ENCODE measurements at places on chromosomes 3 and 15. TPM values are rescaled to one million over a fixed set of nuclear protein-coding genes. Genes with fewer than 3 reads are reported as not detected.

DNA sequence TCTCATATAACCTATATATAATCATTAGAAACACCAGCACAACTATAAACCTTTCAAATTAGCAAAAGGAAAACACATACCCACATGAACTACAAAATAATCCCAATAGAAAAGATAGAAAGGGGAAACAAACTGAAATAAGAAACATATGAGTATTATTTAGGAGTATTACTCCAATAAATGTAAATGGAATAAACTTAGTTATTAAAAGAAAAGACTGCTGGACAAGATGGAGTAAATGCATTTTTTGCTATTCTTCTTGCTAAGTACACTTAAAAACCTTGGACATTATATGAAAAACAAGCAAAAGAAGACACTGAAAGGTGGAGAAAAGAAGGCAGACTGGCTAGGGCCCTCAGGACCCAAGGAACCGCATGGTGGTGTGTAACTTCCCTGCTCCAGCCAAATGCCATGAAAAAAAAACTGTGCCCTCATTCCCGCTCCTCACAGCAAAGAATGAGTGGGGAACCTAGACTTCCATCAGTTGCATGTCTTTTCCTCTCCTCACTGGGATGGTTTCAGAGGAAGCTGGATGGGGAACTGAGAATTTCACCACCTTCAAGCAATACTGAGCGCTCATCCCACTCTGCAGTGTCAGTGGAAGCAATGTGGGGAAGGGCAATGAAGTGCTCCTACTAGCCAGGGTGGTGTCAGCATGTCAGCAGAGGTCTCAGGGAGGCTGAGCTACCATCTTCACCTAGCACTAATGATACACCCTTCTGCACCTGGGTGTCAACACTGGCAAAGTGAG lies 43.7 kb upstream of the ADAMTS17 start:
- no peak for DNase-seq
- no peaks in the 10 kb centered on the region for H3K27me3 ChIP-seq
- H3K27ac ChIP-seq, result no peak overlapping the region

DNA sequence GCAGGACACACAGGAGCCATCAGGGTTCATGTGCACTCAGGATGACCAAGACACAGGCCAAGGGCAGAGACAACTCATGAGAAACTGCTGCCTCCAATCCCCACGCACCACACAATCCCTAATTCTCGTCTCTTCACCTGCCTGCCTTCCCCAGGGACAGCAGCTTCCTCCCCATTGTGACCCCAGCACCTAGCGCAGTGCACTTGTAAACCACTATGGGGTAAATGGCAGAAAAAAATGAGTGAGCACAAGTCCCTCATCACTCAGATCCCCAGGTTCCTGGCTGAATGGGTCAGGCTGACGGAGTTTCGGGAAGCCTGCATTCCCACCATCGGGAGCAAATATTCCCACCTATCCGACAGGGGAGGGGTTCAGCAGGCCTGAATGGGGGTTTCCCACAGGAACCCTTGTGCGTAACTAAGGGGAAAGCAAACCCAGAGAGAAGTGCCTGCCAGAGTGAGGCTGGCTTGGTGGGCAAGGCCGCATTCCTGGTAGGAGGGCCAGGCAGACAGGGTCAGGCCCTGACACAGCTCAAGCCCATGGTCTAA lies 18.8 kb downstream of the PLXNB1 start:
- peaks cover 81% of the 10 kb centered on the region for H3K36me3 ChIP-seq
- no peaks in the 10 kb centered on the region for H3K27me3 ChIP-seq
- H3K27ac ChIP-seq, result no peak overlapping the region
- no peaks in the 10 kb centered on the region for H3K4me1 ChIP-seq

DNA sequence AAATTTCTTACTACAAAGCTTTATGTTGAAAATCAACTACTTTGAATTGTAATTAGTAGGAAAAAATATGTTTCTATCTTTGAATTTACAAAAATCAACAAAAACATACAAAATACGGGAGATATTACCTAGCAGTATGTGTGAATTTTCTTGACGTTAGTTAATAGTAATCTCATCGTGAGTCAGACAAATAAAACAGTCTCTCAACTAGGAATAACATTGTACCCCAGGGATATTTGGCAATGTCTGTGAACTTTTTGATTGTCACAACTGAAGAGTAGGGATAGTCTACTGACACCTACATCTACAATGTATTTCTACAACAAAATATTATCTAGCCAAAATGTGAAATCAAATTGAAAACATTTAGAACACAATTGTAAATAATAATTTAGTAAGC lies 250.3 kb downstream of the POLQ start:
- H3K36me3 ChIP-seq, result no peaks in the 10 kb centered on the region
- DNase-seq, result no peak
- no peaks in the 10 kb centered on the region for H3K27me3 ChIP-seq
- no peak overlapping the region for H3K27ac ChIP-seq
- no peaks in the 10 kb centered on the region for H3K4me1 ChIP-seq
- no peak overlapping the region for H3K4me3 ChIP-seq

GRCh38 chr3:7934362-7934761 lies 567.3 kb upstream of the LMCD1 start:
- no peaks in the 10 kb centered on the region for H3K27me3 ChIP-seq
- no peak overlapping the region for H3K27ac ChIP-seq
- no peaks in the 10 kb centered on the region for H3K4me1 ChIP-seq
- H3K4me3 ChIP-seq, result no peak overlapping the region

GRCh38 chr3:37501571-37502313 lies 327.4 kb upstream of the LRRFIP2 start:
- peaks cover 15% of the 10 kb centered on the region for H3K27me3 ChIP-seq
- H3K36me3 ChIP-seq, result no peaks in the 10 kb centered on the region
- no peak overlapping the region for H3K4me3 ChIP-seq
- no peaks in the 10 kb centered on the region for H3K4me1 ChIP-seq

DNA sequence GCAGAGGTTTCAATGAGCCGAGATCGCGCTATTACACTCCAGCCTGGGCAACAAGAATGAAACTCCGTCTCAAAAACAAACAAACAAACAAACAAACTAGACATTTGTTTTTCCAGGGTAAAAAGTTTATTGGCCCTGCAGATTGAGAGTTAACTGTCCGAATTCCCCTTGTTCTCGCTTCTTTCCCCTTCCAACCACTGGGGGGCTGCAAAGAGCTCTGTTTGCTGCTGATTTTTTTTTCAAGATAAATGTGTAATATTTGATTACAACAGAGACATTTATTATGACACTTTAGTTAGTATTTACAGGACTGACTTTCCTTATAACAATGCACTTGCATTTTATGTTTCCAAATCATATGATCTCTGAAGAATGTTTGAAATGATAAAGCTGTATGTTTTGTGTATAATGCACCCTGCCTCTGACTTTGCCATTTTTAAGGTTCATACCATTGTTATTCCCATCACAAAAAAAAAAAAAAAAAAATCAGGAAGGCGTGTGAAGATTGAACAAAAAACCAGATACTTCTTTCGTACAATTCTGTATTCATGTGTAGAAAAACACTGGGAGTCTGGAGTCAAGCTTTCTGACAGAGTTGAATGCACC lies 2.8 kb downstream of the CLSTN2 start:
- H3K27me3 ChIP-seq, result peaks cover 22% of the 10 kb centered on the region
- H3K4me3 ChIP-seq, result no peak overlapping the region
- H3K27ac ChIP-seq, result no peak overlapping the region

DNA sequence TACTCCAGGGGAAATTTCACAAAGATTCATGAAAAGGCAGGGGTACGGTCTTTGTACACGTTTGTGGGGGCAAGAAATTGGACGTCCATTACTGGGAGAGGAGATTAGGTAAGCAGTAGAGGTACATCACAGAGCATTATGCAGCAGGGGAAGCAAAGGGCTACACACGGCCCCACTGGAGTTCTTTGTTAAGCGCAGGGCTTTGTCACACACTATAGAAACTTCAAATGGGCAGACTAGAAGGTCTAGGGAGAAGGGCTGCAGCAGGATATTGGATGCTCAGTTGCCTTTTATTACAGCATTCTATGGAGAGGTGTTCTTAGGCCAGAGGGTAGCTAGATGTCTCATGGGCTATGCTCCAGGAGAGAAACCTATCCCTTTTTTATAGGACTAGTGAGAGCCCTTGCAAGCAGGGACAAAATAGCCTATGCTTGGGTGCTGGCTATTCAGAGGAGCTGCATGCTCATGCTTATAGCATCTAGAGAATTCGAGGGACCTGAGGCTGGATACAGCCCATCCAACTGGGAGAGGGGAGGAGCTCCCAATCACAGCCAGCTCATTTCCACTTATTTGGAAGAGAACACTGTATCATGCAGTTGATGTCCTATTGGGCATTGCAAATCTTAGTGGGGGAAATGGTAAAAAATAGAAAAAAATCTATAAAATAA lies 506.4 kb upstream of the ADAMTS9 start:
- no peak overlapping the region for H3K4me3 ChIP-seq
- no peak for DNase-seq
- H3K27ac ChIP-seq, result no peak overlapping the region
- H3K27me3 ChIP-seq, result peaks cover 4% of the 10 kb centered on the region

GRCh38 chr15:75008221-75008625 lies 12.9 kb downstream of the SCAMP5 start:
- no peaks in the 10 kb centered on the region for H3K4me1 ChIP-seq
- peaks cover 22% of the 10 kb centered on the region for H3K27me3 ChIP-seq
- no peak for DNase-seq
- no peak overlapping the region for H3K27ac ChIP-seq

DNA sequence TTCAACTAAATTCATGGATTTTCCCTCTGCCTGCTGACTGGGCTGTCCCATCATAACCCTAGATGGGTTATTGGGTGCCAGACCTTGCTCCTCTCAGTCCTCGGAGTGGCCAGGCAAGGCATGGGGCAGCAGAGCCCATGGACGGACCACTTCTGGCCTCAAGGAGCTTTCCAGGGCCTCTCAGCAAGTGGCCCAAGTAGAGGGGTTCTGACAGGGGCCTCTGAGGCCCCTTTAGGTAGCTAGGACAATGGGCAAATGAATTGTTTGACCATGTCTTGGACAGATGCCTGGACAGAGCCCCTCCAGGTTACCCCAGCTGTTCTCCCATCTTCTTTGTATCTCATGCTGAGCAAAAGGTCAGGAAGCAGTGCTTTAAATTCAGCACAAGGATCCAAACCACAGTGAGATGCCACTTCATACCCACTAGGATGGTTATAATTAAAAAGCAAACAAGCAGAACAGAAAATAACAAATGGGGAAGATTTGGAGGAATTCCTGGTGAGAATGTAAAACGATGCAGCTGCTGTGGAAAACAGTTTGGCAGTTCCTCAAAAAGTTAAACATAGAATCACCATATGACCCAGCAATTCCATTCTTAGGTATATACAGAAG lies 61.6 kb downstream of the SPSB4 start:
- peaks cover 10% of the 10 kb centered on the region for H3K27me3 ChIP-seq
- H3K4me1 ChIP-seq, result peaks cover 1% of the 10 kb centered on the region
- no peak for DNase-seq
- no peak overlapping the region for H3K4me3 ChIP-seq
- no peaks in the 10 kb centered on the region for H3K36me3 ChIP-seq
- H3K27ac ChIP-seq, result no peak overlapping the region

DNA sequence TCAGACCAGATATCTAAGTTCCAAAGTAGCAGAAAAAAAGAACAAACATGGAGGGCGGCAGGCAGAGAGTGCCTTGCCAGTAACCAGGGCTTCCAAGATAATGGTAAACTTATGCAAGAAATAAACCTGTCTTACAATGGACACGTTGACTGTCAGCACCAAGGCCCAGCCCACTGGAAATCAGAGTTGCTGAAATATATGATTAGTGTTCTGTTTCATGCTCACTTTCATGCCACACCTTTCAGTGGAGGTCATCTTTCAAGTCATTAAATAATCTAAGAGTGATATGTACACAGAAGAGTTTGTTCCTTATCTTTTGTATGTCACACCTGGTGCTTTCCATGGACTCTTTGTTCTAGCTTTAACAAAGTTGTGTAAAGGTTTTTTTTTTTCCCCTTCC lies 358.1 kb downstream of the MECOM start:
- H3K4me1 ChIP-seq, result peaks cover 4% of the 10 kb centered on the region
- no peaks in the 10 kb centered on the region for H3K27me3 ChIP-seq
- no peak overlapping the region for H3K27ac ChIP-seq
- no peak overlapping the region for H3K4me3 ChIP-seq
- DNase-seq, result no peak

DNA sequence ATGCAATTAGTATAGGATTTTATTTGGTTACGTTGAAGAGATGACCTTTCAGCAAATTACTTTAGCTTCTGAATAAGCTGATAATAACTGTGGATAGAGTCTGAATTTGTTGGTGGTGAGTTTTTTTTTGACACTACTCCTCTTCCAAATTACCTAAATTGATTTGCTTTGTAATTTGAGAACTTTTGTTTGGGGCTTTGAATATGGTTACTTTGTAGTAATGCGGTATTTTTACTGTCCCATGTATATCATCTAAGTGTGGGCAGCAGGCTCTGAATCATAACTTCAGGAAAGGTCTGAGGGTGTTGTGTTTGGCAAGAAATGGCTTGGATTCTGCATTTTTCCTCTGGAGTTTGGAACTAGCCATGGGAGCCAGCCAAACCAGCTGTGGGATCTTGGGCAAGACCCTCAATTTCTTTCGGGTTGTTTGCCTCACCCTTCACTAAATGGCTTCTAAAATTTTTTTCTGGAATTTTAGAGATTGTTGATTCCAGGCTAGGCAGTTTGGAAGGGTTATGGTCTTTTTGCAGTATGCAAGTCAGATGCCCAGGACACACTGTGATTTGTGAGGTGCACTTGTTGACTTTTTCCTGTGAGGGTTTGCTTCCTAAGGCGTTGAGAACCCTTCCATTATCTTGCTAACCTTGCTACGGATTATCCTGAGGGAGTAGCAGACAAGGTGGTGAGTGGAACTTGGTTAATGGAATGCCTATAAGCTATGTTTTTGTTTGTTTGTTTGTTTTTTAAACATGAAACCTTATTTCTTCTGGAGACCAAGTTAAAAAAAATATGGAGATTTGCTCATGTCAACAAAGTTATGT lies 10.4 kb downstream of the PTPRG start:
- DNase-seq, result peak; percentile 84
- no peak overlapping the region for H3K27ac ChIP-seq
- H3K4me1 ChIP-seq, result peaks cover 9% of the 10 kb centered on the region
- no peaks in the 10 kb centered on the region for H3K27me3 ChIP-seq
- no peak overlapping the region for H3K4me3 ChIP-seq

- peaks cover 32% of the 10 kb centered on the region for H3K27me3 ChIP-seq
- no peak overlapping the region for H3K27ac ChIP-seq
- no peaks in the 10 kb centered on the region for H3K36me3 ChIP-seq
- peak; percentile 82 for DNase-seq
- H3K4me3 ChIP-seq, result no peak overlapping the region
Observed at GRCh38 chr3:37779289-37780152, 82.2 kb upstream of the CTDSPL start.

CD96 gene
- polyA plus RNA-seq, result 0.05 TPM

LRRN1 gene
- 0.40 TPM for polyA plus RNA-seq

SYNPR gene
- polyA plus RNA-seq, result not detected

PCCB gene
- polyA plus RNA-seq, result 37.3 TPM

CMTM8 gene
- 0.15 TPM for polyA plus RNA-seq

CCK gene
- 0.43 TPM for polyA plus RNA-seq

ITGA11 gene
- 5.6 TPM for polyA plus RNA-seq

IFT80 gene
- polyA plus RNA-seq, result 15.2 TPM

RHCG gene
- polyA plus RNA-seq, result not detected

Data from IMR-90 (cell line).